Muscle of arm (tissue), 14 donors: ENCODE measurements at places on chromosomes 2 and 18.

- DNase-seq: no peak
Observed at GRCh38 chr2:230688490-230688889, 24.2 kb upstream of the CAB39 start.

GRCh38 chr2:103387888-103388287 is 626.1 kb downstream of the TMEM182 start:
- DNase-seq: no peak

DNA sequence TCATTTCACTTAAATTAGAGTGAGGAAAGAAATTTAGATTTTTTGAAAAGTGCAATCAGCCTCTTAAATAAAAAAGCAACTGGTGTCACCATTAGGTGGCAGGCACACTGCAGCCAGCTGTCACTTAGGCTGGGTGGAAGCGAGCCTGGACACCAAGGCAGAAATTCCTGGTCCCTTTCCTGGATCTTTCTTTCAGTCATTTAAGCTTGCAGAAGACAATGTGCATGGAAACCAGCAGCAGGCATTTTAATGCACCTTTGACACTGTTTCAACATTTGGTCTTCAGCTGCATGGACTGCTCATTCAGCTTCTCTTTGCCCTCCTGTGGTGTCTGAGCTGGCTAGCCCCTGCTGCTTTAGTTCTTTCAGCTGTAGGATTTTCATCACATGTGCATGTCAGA is 61.0 kb downstream of the AQP4 start:
- DNase-seq: peak; percentile 10

DNA sequence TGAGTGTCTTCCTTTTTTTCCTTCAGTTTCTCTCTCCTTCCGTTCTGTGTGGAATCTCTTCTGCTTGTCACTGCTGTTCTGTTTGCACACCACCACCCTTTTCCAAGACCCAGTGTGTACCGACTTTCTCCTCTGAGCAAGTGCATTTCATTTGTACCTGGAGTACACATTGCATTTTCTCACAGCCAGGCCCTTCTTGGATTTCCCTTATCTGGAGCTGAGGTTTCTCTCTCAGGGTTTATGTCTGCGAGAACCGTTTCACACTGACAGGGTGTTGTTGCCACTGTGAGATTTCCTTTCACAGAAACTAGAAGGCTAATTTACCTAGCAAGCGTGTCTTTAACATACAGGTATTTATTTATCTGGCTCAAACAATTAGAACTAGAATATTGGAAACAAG is 26.2 kb downstream of the NCOA1 start:
- no peak for DNase-seq

GRCh38 chr2:97708608-97709007 is 4.8 kb upstream of the ZAP70 start:
- no peak for DNase-seq

DNA sequence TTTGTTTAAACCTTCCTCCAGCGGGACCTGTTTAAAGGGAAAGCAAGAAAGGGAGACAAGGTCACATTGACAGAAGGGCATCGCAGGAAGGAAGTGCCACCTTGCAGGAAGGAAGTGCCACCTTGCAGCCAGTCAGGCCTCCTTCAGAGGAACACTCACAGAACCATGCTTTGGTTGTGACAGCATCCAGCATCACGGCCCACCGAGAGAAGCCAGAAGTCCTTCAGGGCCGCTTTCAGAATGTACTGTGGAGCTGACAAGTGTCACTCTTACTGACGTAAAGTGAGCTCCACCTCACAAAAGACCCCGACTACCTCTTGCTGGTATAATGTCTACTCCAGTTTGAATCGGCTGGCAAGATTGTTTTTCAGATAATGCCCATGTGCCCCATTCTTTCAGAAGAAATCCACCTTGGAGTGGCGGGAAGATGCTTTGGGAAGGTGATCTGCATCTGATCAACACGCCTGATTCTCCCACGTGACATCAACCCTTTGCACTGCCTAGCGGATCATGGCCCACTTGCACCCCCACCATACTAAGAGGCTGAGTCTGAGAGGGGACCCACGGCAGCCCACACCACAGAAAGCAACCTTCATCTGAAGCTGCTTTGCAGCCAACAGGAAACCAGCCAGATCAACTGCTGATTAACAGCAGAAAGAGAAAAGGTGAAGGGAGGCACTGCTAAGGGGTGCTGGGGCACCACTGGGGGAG is 99.8 kb downstream of the UXS1 start:
- no peak for DNase-seq

- no peak for DNase-seq
Observed at GRCh38 chr2:41736105-41736567, 311.7 kb upstream of the PKDCC start.

DNA sequence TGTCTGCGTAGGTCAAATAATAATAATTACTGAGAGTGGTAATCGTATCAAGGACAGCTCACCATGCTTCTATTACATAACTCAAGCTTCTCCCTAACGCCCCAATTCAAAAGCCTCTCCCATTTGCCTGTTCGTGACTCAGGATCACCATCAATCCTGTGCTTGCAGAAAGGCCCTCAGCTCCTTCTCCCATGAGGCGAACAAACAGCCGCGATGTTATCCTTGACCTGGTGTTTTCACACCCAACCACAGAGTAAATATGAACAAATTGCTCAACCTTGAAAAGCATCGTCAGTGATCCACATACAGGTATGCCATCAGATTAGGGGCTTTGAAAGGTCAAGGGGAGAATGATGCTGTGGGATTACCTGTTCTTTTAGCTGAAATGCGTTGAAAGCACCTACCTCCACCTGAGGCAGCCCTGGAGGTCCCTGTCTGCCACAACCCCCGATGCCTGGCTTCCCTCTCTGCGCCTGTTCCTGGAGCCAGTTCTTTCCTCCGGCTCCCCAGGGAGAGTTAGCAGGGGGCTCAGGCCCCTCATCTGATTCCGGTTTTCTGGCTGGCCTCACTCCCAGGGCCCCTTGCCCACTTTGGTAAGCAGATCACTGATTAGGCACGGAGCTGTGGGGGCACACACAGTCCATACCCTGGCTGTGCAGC is 39.1 kb upstream of the ODC1 start:
- DNase-seq: no peak
